ENCODE measurements at places on chromosomes 2 and 18. TPM values are rescaled to one million over a fixed set of nuclear protein-coding genes. Genes with fewer than 3 reads are reported as not detected.

DNA sequence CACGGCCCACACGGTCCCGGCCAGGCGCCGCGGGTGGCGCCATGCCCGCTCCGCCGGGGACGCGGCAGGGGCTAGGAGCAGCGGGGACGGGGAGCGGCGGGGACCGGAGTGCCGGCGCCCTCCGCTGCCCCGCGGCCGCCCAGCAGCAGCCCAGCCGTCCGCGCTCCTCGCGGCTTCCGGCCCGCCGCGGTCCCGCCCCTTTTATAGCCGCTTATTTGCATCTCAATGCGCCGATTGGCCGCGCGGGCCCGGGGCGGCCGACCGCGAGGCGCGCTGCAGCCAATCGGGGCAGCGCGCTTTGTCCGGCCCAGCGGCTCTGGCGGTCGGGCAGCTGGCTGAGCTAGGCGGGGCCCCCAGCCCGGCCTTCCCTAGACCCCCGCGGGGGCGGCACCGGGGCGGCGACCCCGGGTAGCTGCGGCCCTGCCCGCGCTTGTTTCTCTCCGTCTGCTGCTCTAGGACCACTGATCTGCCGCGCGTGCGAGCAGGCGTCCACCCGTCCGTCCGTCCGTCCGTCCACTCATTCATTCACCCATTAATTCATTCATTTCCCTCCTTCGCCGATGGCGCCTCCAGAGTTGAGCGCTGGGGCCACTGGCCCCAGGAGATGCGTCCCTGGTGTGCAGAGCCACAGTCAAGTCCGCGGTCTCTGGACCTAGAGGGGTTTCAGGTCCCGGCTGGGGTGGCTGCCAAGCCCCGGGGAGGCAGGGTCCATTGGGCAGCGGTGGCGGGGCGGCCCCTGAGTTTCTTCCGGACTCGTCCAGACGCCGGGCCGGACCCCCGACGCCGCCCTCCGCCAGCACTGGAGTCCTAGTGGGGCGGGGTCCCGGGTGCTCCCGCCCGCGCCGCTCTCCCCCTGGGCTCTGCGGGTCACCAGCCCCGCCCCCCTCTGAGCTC lies at the start of gene HES6:
Gene HES6, minus strand, starts transcription at position 176 of the 894 bp plus-strand sequence. Its CDS starts 133 bp downstream, at position 43.
- DNase-seq: peak; percentile 91

- DNase-seq: no peak
These were observed 75.1 kb downstream of the POLE4 start for GRCh38 chr2:75033516-75033915.

- DNase-seq: no peak
These were observed 148.8 kb downstream of the WDSUB1 start for GRCh38 chr2:159137511-159138241.

SCN2A gene
- 0.25 TPM for polyA plus RNA-seq

KCNJ3 gene
- 0.36 TPM for polyA plus RNA-seq

GRCh38 chr2:137183206-137183898 lies 418.0 kb downstream of the THSD7B start:
- DNase-seq: no peak

DNA sequence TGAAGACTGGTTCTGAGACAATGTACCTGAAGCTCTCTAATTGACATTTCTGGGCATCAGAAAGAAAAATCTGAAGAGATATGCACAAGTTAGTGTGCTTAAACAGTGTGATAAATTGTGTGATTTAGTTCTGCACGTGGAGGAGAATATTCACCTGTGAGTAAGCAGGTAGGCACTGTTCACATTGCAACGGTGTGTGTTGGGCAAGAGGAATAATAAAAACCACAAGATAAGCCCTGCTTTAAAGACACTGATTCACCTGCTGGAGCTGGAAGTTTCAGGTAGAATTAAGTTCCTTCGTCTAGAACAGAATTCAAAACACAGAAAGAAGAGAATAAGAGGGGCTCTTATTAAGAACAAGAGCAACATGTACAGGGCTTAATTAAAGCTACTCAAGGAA lies 864.3 kb upstream of the SOX11 start:
- DNase-seq: no peak

GRCh38 chr2:157326698-157327097 lies 1.1 kb upstream of the ERMN start:
- DNase-seq: no peak

DNA sequence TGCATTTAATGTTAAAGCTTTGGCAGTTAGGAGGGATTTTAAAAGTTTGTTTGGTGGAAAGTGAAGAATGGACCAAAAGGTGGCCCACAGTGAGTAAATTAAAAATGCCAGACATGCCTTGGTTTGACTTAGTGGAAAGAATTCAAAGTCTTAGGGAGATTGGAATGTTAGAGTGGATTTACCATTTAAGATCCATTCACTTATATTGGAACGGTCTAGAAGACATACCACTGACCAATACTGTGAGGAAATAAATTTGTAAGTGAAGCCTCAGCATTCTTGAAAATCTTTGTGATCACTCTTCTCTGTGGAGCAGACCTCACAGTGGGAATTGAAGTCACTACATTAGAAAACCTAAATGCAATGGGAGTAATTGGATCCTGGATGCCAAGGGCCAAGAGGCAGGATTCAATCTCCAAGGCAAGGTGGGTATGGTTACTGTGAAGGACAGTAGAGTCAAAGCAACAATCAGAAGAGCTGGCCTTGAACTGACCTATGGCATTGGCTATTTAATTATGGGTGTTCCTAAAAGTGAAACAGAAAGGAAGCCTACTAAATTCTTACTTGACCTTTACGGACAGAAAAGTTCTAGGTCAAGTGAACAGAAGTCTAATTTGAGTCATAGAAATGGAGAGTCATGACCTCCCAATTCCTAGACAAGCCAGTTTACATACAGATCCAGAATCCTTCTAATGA lies 40.2 kb upstream of the VRK2 start:
- no peak for DNase-seq

GRCh38 chr2:134677856-134678756 lies 40.7 kb downstream of the TMEM163 start:
- no peak for DNase-seq

- no peak for DNase-seq
These were observed 169.4 kb downstream of the GALNT1 start for GRCh38 chr18:35750929-35751328.

HOXD10 gene
- not detected for polyA plus RNA-seq

- no peak for DNase-seq
These were observed 82.5 kb downstream of the SEPTIN10 start for GRCh38 chr2:109531221-109531620.

- DNase-seq: no peak
These were observed 32.3 kb downstream of the RALBP1 start for GRCh38 chr18:9507565-9508088.

DNA sequence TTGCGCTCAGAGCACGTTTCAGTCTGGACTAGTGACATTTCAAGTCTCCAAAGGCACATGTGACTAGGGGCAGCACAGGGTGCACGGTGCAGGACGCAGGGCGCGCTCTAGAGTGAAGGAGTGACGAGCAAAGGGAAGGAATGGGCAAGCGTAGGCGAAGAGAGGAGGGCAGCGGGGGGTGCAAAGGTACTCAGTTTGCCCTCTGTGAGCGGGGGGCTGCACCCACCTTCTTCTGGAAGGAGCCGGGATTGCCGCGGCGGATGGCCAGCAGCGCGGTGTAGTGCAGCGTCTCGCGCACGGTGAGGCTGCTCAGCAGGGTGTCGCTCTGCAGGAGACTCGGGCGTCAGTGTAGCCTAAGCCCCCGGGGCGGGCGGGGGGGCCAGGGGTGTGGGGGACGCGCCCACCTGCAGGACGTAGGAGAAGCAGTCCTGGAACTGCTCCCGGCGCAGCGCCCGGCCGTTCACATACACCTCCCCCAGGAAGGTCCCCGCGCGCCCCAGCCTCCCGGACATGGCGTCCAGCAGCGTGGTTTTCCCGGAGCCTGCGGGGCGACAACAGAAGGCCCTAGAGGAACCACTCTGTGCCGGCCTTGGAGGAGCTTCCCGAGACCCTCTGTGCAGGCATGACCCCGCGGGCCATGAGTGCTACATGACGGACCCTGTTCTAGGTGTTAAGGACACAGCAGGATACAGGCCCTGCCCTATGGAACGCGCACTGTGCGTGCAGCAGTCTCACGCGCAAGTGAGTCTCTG lies 6.9 kb downstream of the ABCG5 start:
- DNase-seq: no peak

TOGARAM2 gene
- 0.42 TPM for polyA plus RNA-seq

GRCh38 chr18:23438608-23439366 lies 14.3 kb upstream of the RIOK3 start:
- no peak for DNase-seq

ZAP70 gene
- polyA plus RNA-seq: 0.15 TPM

DNA sequence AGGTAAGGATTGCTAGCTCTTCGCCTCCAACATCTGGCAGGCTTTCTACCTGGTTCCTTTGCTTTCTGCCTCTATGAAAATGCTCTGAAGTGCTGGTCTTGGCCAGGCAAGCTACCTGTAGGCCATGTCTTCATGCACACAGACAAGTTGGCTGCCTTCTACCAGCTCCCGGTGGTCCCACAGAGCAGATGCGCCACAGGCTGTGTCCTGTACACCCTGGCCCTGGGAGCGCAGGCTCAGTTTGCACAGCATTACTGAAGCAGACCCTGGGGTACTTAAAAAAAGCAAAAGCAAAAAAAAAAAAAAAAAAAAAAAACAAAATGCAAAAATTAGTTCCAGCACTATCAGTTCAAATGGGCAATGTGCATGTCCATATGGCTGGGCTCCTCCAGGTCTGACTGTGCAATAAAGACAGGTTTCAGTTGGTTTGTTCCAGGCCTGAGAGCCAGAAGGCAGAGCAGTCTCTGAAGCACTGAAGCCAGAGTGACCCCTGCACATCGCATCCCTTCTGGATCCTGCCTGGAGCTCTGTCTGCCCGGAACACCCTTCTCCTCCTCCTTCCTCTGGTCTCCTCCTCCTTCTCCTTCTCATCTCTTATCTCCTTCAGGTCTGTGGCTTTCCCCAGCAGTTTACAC lies 288.0 kb upstream of the REV1 start:
- no peak for DNase-seq

GRCh38 chr2:216882876-216883275 lies 23.0 kb upstream of the TNP1 start:
- DNase-seq: no peak

HOXD13 gene
- not detected for polyA plus RNA-seq

DNA sequence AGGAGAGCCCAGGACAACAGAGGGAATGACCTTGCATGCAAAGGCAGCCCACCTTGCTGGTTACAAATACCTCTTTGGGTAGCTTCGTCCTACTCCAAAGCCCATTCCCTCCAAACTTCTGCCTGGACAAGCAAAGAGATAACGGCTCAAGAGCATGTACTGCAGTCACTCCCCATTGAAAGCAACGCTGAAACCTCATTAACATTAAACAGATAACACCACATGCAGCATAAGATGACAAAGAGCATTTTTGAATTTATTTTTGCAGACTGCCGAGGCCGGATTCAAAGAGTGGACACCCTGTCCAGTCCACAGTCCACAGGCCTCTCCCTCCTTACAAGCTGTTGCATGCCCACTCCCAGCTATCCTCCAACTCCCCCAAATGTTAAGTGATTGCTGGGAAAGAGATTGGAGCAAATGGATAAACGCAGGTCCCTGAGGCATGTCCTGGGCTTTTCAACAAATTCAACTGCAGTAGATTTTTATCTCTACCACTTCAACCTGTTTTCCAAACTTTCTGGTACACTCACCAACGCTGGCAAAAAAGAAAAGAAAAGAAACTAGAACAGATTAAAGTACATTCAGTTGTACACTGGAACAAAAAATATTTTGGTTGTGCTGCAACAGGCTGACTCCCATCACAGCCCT lies 40.1 kb downstream of the MREG start:
- no peak for DNase-seq

DNA sequence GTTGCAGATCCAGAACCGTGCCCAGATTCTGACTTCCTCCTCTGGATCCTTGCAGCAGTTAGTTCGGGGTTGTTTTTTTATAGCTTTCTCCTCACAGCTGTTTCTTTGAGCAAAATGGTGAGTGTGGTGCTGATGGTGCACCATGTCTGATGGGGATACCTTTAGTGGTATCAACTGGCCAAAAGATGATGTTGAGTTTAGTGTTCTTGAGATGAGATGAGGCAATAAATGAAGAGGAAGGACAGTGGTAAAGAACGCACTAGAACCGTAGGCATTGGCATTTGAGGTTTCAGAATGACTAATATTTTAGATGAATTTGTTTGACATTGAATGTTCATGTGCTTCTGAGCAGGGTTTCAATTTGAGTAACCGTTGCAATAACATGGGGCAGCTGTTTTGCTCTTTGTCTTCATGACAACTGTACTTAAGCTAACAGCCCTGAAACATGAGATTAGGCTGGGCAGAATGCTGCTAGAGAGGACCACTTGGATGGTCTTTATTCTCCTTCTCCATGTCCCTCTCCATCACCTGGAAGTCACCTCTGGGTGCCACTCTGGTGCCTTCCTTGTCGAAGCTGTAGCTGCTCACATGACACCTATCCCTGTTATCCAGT lies 3.9 kb downstream of the CTLA4 start:
- DNase-seq: no peak

- no peak for DNase-seq
These were observed 1363.2 kb upstream of the ACVR2A start for GRCh38 chr2:146481629-146482028.

DNA sequence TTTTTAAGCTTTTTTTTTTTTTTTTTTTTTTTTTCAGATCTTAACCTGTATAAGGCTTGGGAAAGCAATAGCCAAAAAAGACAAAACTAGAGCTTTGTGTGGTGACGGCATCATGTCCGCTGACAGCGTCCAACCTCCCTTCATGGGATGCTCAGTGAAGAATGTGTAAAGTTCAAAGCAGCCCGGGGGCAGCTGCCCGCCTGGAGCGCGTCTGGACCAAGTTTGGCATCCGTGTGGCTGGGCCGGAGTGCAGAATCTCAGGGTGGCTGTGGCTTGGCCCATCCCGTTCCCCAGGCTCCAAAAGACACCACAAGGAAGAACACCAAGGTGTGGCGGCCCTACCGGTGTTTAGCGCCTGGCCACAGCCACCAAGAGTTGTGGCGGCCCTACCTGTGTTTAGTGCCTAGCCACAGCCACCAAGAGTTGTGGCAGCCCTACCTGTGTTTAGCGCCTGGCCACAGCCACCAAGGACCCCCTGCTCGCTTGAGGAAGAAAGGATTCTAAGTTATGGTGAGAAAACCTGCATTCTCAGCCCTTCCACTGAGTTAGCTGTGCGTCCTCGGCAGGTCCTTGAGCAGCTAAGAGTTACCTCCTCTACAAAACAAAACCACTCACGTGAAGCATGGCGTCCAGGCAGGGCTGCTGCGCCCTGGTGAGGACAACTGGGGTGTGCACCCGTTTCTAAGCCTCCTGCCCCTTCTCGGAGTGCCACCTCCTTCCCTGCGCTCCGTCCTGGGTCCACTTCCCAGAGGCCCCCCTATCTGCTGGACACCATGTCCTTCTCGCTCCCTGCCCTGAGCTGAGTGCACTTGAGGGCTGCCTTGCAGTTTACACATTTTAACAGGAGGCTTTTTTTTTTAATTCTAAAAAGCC lies 103.6 kb upstream of the SALL3 start:
- no peak for DNase-seq

DNA sequence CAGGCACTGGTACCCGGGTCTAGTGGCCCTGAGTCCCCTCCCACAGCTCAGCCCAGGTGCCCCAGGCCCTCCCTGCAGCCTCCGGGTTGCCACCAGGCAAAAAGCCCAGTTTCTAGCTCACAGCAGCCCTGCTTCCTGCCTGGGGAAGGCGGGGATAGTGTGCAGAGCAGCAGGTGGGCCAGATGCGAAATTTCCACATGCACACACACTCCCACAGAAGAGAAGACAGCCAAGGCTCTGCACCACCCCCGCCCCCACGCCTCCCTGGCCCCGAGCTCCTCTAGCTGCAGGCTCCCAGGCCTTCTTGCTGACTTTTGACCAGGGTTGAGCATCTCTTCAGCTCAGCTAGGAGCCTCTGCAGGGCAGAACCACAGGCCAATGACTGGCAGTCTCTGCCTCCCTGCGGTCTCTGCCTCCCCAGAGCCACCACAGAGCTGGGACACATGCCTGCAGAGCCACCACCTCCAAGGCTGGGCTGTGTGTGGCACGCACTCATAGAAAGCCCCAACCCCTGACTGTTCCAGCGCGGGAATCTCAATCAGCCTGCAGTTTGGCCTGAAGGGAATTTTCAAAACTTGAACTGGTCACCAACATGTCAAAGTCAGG lies 7.2 kb downstream of the SLC66A2 start:
- DNase-seq: no peak

Data from H1 (cell line).